Activated CD4-positive, alpha-beta T cell treated with anti-CD3 and anti-CD28 coated beads, Interleukin-2, amount 50 U/mL, for 16 hours (primary cell): ENCODE measurements at places on chromosomes 11 and 22.

- DNase-seq = no peak
These were observed 5.7 kb upstream of the DGAT2 start for GRCh38 chr11:75762885-75763284.

GRCh38 chr22:43776081-43776670 lies 35.9 kb downstream of the EFCAB6 start:
- DNase-seq = no peak

- no peak for DNase-seq
These were observed 28.8 kb downstream of the SLN start for GRCh38 chr11:107683061-107683460.

GRCh38 chr22:23227380-23227779 lies 47.1 kb downstream of the BCR start:
- no peak for DNase-seq

DNA sequence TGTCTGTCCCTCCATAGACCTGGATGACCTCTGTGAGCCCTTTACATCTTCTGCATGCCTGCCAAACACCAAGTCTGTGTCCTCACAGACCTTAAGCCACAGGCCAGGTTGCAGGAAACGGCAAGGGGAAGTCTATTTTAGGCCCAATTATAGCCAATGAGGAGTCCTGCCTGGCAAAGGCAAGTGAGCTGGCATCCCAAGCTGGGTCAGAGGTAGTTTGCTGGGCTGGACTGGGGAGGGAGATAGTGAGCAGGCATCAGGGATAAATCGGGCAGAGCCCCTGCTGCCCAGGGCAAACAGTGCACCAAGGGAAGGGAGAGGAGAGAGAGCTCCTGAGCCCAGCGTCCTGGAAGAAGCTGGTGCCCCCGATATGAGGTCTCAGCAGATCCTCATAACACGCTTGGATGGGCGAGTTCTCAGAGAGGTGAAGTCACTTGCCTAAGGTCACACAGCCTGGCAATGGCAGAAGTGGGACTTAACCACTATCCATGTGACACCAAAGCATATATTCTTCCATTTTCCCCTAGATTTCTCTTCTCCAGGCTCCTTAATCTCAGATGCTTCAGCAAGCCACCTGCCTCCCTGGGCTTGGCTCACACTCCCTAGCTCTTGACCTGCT lies 3.7 kb upstream of the RELT start:
- DNase-seq = no peak

GRCh38 chr11:71397961-71398360 lies 50.2 kb downstream of the DHCR7 start:
- DNase-seq = no peak

DNA sequence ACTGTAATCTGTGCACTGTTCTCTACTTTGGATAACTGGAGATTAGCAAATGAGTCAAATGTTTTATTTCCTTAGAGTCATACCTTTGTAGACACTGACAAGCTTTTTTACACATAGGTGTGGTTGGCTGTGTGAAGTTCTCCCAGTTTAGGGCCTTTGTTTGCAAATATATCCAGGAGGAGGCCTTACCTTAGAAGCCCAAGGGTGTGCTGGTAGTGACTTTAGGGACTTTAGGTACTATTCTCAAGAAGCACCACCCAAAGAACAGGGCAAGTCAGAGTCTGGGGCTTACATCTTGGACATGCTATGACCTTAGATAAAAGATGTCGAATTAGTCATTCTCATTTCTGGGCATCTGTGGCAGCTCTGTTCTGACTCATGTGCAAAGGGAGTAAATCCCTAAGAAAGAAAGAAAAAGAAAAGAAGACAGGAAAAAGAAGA lies 4.8 kb upstream of the FAR1 start:
- DNase-seq = no peak

- no peak for DNase-seq
These were observed 13.5 kb downstream of the CCDC81 start for GRCh38 chr11:86388198-86388597.

- peak; percentile 84 for DNase-seq
These were observed 139.5 kb downstream of the COMMD9 start for GRCh38 chr11:36149538-36150242.

DNA sequence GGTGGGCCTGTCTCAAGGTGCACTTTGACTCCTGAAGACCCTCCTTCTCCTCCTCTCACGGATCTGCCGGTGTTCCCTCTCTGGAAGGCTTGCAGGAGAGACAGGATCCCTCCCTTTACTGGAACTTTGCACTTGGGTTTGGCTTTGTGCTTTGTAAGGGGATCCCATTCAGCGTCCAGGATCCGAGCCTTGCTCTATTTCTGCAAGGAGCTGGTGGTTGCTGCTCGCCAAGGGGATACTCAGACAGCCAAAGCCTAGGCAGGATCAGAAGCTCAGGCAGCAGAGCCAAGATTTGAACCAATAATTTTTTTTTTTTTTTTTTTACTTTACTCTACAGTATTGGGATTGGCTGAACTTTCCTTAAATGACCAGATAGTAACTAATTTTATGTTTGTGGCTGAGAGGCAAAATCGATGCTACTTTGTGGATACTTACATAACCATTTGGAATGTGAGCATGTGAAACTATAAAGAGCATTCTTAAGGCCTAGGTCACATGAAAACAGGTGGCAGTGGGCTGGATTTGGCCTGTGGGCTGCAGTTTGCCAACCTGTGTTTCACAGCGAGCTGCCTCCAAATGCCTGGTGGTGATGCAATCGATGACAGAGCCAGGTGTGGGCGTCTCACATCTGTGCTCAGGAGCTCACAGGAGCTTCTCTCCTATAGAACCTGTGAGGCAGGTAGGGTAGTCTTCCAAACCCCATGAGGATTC lies 25.2 kb downstream of the BCR start:
- DNase-seq = no peak

- DNase-seq = no peak
These were observed 13.3 kb downstream of the ATXN10 start for GRCh38 chr22:45684752-45685574.

DNA sequence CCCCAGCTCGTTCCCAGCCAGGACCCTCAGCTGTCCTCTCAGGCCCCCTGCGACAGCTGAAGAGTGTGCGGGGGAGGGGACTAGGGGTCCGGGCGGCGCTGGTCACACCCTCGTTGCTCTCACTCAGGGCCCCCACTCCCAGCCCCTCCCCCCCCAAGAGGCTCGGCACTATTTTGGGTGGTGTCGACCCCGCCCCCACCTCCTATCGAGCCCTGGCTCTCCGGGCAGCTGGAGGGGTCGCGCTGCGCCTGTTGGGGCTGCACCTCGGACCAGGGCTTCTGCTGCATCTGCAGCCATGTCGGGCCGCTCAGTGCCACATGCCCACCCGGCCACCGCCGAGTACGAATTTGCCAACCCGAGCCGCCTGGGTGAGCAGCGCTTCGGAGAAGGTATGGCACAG lies at the start of gene HSPB2:
TSS of gene HSPB2 (plus strand) at position 200 of the 400 bp plus-strand sequence. CDS start at position 296, 96 bp downstream.
- DNase-seq = no peak

GRCh38 chr22:38613588-38613987 lies 42.6 kb downstream of the FAM227A start:
- DNase-seq = peak; percentile 24

DNA sequence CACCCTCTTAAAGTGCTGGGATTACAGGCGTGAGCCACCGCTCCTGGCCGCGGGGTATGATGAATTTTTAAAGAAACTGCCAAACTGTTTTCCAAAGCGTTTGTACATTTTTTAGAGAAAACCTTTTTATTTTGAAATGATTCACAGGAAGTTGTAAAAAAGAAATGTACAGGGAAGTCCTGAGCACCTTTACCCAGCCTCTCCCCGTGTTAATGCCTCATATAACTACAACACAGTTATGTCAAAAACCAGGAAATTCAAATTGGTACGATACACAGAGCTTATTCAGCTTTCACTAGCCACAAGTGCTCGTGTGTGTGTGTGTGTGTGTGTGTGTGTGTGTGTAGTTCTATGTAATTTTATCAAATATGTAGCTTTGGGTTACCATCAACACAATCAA lies 7.0 kb upstream of the FAM118A start:
- DNase-seq = no peak

DNA sequence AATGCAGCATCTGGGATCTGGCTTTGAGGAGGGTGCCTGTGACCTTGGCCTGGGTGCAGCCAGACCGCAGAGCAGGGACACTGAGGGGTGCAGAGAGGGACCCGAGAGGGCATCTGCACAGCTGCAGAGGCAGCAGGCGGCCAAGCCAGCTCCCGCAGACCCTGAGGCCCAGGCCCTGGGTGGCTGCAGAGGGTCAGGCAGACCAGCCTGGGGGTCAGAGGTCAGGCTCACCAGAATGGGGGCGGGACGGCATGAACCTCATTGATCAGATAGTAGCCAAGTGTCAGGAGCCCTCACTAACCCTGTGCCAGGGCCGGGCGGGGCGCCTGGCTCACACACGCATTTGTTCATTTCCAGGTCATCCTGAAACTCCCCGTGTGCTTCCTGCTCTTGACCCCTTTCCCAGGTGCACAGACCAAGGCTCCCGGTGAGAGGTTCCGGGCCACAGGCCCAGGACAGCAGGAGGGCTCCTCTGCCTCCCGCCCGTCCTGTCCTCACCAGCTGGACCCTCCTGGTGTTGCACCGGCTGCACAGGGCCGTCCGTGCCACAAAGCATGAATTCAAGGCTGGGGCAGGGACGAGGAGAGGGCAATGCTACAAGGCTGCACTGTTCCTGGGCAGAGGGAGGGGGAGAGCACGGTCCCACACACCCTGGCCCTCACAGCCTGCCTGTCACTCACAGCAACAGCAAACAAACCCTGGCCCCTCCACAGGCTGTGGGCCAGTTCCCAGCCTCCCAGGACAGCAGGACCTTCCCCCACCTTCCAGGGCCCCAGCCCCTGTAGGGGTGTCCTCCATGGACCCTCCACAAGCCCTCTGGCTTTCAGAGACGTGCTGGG lies 3.3 kb downstream of the RTN4R start:
- DNase-seq = no peak
